AG09309 (cell line): ENCODE measurements at places on chromosomes 2 and 18.
A peak's percentile ranks its signal among the peaks of the same experiment; 100 is the strongest.

DNA sequence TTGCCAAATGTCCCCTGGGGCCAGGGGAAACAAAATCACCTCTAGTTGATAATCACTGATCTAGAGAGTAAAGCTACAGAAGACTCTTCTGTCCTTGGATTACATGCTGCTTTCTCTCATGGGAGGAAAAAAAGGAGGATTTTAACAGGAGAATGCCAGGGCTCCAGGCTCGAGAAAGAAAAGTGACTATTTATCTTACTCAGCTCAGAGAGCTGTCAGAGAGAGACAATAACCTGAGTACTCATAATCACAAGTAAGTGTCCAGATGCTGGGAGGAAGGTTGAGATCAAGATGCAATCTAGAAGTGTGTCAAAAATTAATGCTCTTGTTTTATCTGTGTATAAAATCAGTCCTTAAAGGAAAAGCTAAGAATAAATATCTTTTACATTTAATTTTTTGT, 133.3 kb downstream of the PTRHD1 start:
- DNase-seq, result no peak

DNA sequence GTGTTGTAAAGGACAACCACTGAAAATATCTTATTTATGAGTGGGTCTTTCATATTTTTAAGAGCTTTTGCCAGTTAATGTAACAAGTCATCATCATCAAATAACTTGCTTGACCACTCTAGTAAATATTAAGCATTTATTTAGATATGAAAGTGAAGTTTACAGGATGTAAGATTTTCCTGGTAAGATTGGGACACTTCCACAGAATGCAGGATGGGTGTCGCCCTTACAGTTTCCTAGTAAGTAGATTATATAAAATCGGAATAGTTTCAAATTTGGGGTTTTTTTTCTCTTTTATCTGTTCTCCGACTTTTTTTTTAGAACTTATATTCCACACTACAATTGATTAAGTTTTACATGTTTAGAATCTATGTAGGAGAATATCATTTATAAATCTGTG, 14.8 kb upstream of the SLC40A1 start:
- DNase-seq, result no peak

DNA sequence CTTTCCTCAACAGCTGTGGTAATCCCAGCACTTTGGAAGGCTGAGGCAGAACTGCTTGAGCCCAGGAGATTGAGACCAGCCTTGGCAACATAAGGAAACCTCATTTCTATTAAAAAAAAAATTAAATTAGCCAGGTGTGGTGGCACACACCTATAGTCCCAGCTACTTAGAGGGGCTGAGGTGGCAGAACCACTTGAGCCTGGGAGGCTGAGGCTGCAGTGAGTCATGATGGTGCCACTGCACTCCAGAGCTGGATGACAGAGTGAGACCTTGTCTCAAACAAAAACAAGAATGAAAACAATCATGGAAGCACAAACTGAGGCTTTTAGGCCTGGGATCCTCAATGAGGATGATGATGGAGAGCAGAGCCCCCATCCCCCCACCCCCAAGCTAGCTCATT, 19.8 kb downstream of the GAREM1 start:
- DNase-seq, result no peak

- peak; percentile 95 for DNase-seq
Observed at GRCh38 chr18:23231340-23232021, 96.2 kb downstream of the CABLES1 start.

GRCh38 chr2:110126906-110127305, 11.3 kb upstream of the MALL start:
- no peak for DNase-seq

DNA sequence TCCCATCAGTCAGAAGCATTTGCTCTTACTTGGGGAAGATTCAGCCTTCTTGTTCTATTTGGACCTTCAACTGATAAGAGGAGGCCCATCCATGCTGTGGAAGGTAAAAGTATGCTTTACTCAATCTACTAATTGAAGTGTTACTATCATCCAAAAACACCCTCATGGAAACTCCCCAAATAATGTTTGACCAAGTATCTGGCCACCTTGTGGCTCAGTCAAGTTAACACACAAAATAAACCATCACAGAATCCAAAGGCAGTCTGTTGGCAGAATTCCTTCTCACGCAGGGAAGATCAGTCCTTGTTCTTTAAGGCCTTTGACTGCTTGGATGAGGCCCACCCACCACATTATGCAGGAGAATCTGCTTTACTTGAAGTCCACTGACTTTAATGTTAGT, 531.2 kb upstream of the SMIM21 start:
- DNase-seq, result no peak

- no peak for DNase-seq
Observed at GRCh38 chr2:172439509-172439860, 12.1 kb downstream of the ITGA6 start.

DNA sequence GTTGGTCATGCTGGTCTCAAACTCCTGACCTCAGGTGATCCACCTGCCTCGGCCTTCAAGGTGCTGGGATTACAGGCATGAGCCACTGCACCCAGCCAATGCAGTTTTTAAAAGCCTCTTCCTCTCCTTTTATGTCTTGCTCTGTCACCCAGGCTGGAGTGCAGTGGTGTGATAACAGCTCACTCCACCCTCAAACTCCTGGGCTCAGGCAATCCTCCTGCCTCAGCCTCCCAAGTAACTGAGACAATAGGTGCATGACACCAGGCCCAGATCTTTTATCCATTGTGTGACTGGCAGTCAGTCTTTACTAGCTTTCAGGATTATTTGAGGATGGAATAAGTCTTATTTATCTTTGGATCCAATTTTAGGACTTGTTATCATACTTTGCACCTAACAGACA, 13.2 kb downstream of the KCTD18 start:
- DNase-seq, result no peak

DNA sequence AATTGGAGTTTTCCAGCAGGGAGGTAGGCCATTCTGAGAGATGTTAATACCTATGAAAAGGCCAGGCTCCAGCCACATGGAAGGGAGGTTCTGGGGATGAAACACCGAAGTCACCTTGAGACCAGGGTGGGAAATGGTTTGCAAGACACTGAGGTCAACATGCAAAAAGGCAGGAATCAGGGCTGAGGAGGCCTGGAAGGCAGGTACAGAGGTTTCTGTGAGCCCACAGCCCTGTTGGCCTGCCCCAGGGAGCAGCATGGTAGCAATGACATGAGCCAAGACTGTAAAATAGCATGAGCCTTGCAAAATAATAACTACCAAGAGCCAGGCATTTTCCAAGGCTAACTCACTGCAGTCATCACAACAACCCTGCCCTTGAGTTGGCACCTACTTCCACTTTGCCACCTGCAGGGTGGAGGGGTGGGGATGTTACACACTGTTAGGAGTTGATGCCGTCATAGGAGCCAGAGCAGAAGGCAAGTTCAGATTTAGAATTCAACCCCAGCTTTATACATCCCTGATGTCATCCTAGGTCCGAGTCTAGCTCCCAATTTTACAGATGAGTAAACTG, 61.3 kb downstream of the ZBTB7C start:
- DNase-seq, result no peak

- no peak for DNase-seq
Observed at GRCh38 chr2:10526281-10527000, 78.3 kb upstream of the ODC1 start.

DNA sequence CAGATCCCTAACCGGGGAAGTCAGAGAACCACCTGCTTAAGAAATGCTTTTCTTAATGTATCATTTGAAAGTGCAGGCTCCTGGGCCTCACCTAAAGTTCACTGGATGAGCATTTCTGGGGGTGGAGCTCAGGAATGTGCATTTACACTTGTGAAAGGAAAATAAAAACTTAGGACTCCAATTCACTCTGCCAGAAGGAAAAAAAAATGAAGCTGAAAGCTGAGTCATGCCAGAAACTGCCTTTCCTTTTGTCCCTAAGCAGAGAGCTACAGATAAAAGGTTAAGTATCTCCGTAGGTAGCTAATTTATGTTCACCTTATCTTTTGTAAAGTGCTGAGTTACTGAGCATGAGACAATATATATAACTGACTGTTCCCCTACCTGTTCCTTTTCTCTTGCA, 229.5 kb upstream of the MEX3C start:
- no peak for DNase-seq

DNA sequence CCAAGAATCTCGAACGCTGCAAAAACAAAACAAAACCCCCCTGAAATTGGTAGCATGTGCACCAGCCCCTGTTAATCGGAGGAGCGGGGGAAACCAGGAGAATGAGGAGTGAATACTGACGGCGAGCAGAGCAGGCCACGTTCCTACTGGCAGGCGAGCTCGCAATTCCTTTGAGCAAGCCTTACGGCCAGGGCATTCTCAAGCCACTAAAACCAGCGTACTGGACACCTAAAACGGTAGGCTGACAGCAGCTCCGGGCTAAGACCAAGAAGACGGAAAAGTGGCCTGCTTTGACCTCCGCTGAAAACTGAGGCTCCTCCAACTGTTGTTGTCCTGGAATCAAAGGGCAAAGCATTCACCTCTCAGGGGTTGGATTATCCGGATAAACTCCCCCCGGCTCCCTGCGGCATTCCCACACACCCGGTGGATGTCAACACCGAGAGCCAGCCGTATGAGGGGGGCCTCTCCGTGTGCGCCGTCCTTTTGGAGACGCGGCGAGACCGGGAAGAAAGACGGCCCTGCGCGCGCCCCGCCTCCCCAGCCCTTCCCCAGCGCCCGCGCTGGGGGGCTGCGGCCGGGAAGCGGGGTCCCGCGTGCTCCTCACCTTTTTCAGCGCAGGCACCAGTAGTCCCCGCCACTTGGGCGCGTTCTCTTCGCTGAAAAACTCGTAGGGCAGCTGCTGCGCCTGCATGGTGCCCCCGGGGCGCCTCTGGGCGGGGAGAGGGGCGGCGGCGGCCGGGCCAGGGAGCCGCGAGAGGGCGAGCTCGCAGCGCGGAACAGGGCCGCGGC, 925 bp downstream of the SOS1 start:
- no peak for DNase-seq

DNA sequence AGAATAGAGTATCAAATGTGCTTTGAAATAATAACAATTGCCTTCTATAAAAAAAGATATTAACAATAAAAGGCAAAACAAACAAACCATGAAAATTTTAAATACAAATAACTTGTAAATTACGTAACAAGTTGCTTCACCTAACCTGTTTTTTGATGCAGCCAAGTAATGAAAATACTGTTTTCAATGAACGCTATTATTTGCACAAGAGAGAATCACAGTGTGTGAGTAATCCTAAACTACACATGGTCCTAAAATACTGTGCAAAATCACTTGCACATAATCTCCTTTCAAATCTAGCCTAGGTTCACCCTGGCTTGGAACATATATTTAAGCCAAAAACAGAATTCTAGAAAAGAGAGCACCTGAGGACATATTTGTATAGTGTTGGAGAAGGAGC, 98.9 kb downstream of the CCDC148 start:
- DNase-seq, result no peak

DNA sequence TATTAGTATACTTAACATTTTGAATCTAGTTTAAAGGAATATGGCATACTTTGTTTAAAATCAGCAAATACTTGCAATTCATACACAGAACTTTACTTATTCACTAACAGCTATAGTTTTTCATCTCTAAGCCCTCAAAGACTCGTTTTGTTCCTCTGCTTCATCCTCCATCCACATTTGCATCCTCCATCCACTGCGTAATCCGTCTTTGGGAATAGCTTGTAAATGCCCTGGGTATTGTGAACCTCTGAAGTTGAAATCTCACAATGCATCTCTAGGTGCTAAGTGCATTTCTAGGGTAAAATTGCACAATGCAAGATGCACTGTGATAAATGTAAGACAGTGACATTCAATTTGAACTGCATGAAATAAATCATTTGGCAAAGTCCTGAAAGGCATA, 115.8 kb upstream of the CDCA7 start:
- no peak for DNase-seq

GRCh38 chr2:6749962-6750361, 115.7 kb downstream of the CMPK2 start:
- no peak for DNase-seq

DNA sequence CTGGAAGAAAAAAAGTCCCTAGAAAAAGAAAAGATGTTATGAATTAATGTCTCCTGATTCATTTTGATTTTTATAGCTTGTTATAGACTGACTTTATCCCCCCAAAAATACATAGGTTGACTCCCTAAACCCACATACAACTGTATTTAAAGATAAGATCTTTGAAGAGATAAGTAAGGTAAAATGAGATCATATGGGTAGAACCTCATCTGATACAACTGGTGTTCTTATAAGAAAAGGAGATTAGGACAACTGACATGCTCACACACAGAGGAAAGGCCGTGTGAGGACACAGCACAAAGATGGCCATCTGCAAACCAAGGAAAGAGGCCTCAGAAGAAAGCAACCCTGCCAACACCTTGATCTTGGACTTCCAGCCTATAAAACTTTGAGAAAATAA, 117.5 kb downstream of the CD226 start:
- no peak for DNase-seq

DNA sequence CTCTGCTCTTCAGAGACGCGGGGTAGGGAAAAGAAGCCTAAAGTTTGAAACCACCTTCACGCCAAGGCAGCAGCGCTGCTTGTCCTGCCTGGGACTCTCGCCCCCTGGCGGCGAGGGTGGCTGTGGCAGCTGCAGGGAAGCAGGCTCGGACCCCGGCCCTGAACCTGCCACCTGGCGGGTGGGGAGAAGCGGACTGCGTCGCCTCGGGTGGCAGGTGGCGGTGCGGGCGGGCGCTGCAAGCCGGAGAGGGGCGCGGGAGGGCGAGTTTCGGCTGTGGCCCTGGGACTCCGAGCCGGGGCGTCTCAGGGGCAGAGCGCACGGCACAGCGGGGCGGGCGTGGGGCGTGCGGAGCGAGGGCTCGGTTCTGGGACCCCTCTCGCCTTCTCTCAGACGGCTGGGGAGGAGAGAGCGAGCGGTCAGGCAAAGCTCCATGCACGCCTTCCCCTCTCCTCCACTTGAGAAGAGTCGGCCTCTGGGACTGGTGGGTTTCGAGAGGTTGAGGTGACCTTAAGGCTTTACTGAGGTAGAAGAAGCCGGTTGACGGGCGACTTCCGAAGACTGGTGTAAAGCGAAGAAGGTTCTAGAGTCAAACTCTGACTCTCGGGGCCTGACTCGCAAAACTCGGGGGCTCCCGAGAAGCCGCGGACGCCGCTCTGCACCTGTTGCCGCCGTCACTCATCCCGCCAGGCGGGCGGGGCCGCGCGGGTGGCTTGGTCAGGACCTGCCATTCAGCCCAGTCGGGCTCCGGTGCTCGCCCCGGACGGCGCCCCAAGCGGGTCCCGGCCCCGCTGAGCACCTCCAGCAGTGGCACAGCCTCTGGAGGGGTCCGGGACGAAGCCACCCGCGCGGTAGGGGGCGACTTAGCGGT, 1.1 kb upstream of the BOLL start:
- no peak for DNase-seq

GRCh38 chr18:56267334-56267733, 371.1 kb downstream of the TXNL1 start:
- no peak for DNase-seq
